ENCODE measurements at places on chromosomes 12 and 14. TPM values are rescaled to one million over a fixed set of nuclear protein-coding genes. Genes with fewer than 3 reads are reported as not detected.

DNA sequence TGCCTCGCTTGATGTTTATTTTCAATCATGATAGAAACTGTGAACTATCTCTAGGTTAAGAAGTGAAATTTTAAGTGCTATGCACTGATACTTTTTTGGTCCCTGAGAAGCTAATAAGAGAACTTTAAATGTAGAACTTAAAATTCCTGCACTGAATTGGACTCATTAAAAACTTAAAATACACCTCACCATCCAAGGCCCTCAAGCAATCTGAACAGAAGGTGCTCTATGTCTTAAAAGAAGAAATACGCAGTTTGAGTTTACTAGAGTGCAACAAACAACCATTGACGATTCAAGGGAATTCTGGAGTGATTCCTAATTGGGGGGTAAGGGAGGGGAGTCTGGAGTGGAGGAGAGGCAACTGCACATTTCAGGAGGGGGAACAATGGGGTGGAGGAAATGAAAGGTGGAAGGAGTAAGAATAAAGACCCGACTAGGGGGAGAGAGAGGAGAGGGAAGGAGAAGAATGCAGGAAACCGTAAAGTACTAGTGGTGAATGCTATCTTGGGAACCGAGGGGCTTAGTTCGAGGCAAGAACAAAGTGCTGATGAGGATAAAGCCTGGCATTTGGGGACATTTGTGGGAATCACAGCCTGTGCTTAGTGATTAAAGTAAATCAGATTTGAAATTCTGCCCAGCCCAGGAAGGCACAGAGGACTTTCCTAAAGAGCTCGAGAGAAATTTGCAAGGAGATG, 389.7 kb downstream of the AACS start:
- no peaks in the 10 kb centered on the region for H3K4me1 ChIP-seq
- no peaks in the 10 kb centered on the region for H3K36me3 ChIP-seq
- no peaks in the 10 kb centered on the region for H3K27me3 ChIP-seq
- no peak overlapping the region for H3K4me3 ChIP-seq
- H3K27ac ChIP-seq = no peak overlapping the region

GRCh38 chr12:113449299-113449698, 22.4 kb downstream of the LHX5 start:
- H3K27me3 ChIP-seq = no peaks in the 10 kb centered on the region
- H3K36me3 ChIP-seq = no peaks in the 10 kb centered on the region
- no peak for DNase-seq

DNA sequence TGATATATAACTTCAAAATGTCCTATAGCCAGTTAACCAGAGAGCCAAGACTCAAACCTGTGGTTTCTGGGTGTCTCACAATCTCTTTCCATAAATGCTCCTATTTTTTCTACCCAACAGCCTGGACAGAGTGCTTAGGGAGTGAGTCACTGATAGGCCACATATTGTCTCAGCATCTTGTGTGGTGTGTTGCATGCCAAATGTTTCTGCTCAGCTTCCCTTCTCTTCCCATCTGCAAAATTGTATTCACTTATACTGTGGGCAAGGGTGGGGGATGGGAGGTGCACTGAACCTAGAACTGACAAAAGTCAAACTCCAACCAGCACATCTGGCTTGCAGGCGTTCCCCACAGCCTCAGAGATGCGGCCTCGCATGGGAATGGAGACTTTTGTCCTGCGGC, 123.3 kb downstream of the KCNA5 start:
- no peak for DNase-seq
- no peaks in the 10 kb centered on the region for H3K4me1 ChIP-seq
- no peak overlapping the region for H3K27ac ChIP-seq
- H3K4me3 ChIP-seq = no peak overlapping the region

Gene KRT72
- not detected for total RNA-seq

Gene CIT
- total RNA-seq = 35.7 TPM

Gene ACOT6
- not detected for total RNA-seq
